ENCODE measurements at places on chromosomes 7 and 10. TPM values are rescaled to one million over a fixed set of nuclear protein-coding genes. Genes with fewer than 3 reads are reported as not detected.

GRCh38 chr10:48976196-48976595 lies 36.6 kb upstream of the LRRC18 start:
- no peak overlapping the region for H3K27ac ChIP-seq
- H3K4me1 ChIP-seq, result no peaks in the 10 kb centered on the region
- H3K4me3 ChIP-seq, result no peak overlapping the region
- H3K27me3 ChIP-seq, result no peaks in the 10 kb centered on the region
- DNase-seq, result no peak
- H3K36me3 ChIP-seq, result no peaks in the 10 kb centered on the region

- peaks cover 3% of the 10 kb centered on the region for H3K36me3 ChIP-seq
- H3K4me1 ChIP-seq, result no peaks in the 10 kb centered on the region
- DNase-seq, result no peak
- no peaks in the 10 kb centered on the region for H3K27me3 ChIP-seq
- H3K4me3 ChIP-seq, result no peak overlapping the region
Observed at GRCh38 chr10:61987537-61987936, 86.0 kb downstream of the ARID5B start.

SH3PXD2A gene
- total RNA-seq, result 69.1 TPM

GRCh38 chr10:17731331-17732020 lies 20.5 kb upstream of the TMEM236 start:
- no peak overlapping the region for H3K4me3 ChIP-seq
- no peak for DNase-seq
- no peaks in the 10 kb centered on the region for H3K27me3 ChIP-seq
- no peaks in the 10 kb centered on the region for H3K36me3 ChIP-seq

ANKRD2 gene
- 0.78 TPM for total RNA-seq

GRCh38 chr10:80589726-80590373 lies 52.1 kb downstream of the SH2D4B start:
- no peaks in the 10 kb centered on the region for H3K27me3 ChIP-seq
- no peak overlapping the region for H3K27ac ChIP-seq
- no peak for DNase-seq

DNA sequence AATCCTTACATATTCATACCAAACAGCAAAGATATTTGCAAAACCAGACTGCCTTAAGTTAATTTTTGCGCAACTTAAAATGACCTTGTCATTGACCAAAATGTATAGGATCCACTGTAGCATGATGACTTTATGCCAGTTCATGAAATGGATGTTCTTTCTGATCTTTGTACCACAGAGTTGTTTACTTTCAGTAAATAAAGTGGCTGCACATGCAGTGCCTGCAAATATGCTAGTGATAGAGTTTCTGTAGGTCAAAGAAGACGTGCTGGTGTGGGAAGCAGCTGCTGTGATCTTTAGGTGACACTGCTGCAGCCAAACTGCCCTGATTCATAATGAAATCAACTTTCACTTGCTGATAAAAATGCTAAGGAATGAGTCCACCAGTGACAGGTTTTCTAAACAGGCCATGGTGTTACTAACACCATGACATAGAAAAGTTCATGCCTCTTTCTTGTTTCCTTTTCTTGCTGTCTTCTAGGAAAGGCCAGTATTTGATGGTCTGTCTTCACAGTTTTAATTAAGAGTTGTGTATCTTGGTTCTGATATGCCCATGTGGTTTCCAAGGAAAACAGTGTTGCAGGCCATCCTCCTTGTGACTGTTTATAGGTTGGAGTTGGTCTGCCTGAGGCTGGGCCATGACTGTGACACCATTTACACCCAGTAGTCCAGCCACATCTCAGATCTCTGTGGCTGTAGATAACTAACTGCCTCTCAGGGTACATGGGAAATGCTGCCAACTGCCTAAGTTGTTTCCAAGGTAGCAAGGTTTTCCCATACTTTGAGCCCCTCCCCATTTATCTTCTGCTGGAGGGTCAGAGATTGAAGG lies 62.5 kb downstream of the INSYN2A start:
- H3K4me1 ChIP-seq, result no peaks in the 10 kb centered on the region
- H3K27ac ChIP-seq, result no peak overlapping the region
- no peaks in the 10 kb centered on the region for H3K27me3 ChIP-seq
- no peak for DNase-seq
- no peaks in the 10 kb centered on the region for H3K36me3 ChIP-seq

- no peaks in the 10 kb centered on the region for H3K27me3 ChIP-seq
- no peak overlapping the region for H3K4me3 ChIP-seq
- peak; percentile 82 for DNase-seq
- H3K27ac ChIP-seq, result peak overlapping the region; percentile 73
- H3K36me3 ChIP-seq, result peaks cover 7% of the 10 kb centered on the region
- no peaks in the 10 kb centered on the region for H3K4me1 ChIP-seq
Observed at GRCh38 chr10:29535012-29535777, 99.6 kb downstream of the SVIL start.

ATP6V0E2 gene
- total RNA-seq, result 12.2 TPM

UBE3C gene
- 61.0 TPM for total RNA-seq

GRCh38 chr7:92699560-92699959 lies 109.4 kb upstream of the FAM133B start:
- H3K27me3 ChIP-seq, result no peaks in the 10 kb centered on the region
- DNase-seq, result no peak
- no peaks in the 10 kb centered on the region for H3K36me3 ChIP-seq
- no peak overlapping the region for H3K27ac ChIP-seq
- H3K4me3 ChIP-seq, result no peak overlapping the region

DNA sequence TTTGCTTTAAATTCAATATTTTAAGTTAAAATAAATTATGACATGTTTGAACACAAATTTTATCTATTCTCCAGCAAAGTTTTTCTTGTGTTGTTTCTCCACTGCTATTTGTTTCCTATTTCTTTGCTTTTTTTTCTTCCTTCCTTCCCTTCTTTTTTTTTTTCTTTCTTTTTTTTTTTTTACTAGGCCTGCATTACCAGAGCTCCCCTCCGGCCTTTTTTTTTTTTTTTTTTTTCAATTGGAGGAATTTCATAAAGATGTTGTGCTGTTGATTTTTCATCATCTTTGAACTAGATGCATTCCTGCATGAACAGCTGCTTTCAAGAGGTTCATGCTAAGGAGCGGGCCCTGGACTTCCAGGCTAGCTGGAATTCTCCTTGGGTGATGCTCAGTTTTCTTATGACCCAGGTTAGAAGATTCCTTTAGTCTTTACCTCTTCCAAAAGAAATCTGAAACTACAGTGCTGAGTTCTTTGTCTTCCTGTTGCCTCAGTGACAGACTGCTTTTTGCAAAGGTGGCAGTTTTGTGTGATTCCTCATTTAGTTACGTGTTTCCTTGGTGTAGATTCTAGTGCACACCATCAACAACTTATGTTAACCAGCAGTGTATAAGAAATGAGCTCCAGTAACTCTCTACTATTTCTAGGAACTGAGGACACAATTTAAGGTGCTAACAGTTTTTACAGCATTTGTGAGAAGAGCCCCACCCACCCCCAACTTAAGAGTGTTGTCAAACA lies 4.8 kb upstream of the CAMK1D start:
- H3K4me1 ChIP-seq, result no peaks in the 10 kb centered on the region
- no peak overlapping the region for H3K27ac ChIP-seq
- no peaks in the 10 kb centered on the region for H3K36me3 ChIP-seq
- no peaks in the 10 kb centered on the region for H3K27me3 ChIP-seq
- H3K4me3 ChIP-seq, result no peak overlapping the region

DNA sequence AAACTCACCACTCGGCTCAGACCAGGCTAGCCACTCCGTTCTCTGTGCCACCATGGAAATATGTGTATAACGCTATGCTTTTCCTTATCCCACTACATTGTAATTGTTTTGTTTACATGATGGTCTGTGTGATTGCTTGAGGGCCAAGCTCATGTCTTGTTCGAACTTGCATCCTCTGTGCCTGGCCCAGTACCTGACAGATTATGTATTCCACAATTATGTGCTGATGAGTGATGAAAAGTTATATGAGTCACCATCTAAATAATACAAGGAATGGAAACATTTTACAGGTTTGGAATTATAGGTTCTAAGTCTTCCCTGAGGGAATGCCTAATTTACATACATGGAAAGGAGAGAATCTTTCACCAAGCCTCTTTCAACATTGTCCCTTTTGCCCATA lies 137.4 kb downstream of the C7orf25 start:
- DNase-seq, result no peak
- H3K4me3 ChIP-seq, result no peak overlapping the region
- no peaks in the 10 kb centered on the region for H3K4me1 ChIP-seq
- H3K36me3 ChIP-seq, result no peaks in the 10 kb centered on the region
- no peak overlapping the region for H3K27ac ChIP-seq

SLC26A5 gene
- 0.78 TPM for total RNA-seq

DNA sequence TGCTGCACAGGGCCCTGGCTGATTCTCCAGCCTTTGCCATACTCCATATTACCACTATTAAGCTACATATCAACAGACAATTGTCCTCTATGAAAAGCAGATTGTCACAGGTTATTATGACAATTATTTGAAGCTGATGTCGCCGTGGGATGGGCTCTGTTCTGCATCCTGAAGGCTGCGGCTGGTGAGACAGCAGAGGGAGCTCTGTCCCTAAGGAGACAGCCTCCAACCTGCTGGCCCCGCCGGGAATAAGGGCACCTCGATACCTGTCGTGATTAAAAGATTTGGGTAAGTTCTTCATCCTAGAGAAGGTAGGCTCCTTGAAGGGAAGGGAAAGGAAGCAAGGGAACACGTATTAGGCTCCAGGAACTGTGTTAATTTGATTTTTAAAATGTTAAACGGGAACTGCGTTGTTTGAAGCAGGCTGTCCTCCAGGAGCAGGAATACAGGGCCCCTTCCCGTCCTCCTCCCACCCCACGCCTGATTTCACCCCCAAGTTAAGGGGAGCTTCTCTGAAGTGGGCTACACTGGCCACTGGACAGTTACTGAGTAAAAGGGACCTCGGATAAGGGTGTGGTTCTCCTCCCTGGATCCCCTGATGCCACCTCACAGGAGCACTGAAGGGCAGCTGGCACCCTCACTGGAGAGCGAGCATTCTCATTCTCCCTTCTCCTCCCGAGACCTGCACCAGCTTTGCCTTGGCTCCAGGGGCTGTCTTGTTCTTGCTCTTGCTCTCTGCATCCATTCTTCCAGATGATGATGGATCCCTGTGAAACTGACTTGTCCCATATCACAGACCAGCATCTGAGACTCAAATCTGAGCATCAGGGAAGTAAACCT lies 11.8 kb upstream of the TIAL1 start:
- H3K27ac ChIP-seq, result no peak overlapping the region
- H3K36me3 ChIP-seq, result no peaks in the 10 kb centered on the region
- no peak overlapping the region for H3K4me3 ChIP-seq
- no peaks in the 10 kb centered on the region for H3K4me1 ChIP-seq
- no peaks in the 10 kb centered on the region for H3K27me3 ChIP-seq

LMOD2 gene
- total RNA-seq, result not detected

SPACDR gene
- total RNA-seq, result 1.0 TPM

- DNase-seq, result no peak
- H3K27ac ChIP-seq, result no peak overlapping the region
Observed at GRCh38 chr7:157309988-157310668, 26.7 kb upstream of the DNAJB6 start.

SORCS1 gene
- 3.8 TPM for total RNA-seq

DNA sequence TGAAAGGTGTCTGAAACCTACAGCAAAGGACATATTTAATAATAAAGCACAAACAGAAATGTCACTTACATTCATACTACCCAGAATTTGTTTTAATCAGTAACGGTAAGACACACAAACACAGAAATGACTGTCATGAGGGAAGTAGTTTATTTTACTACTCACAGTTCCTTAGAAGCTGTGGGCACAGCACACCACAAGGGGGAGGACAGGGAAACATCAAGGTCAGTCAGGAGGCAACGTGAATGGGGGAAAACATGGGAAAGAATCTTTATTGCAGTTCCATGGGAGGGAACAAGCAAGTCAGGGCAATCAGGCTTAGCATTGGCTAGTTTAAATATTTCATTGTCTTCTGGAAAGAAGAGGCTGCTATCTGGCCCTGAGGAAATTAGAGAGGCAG lies 123.8 kb upstream of the PDSS1 start:
- H3K27ac ChIP-seq, result no peak overlapping the region
- H3K36me3 ChIP-seq, result no peaks in the 10 kb centered on the region
- no peak for DNase-seq
- H3K4me3 ChIP-seq, result no peak overlapping the region

OR2A7 gene
- total RNA-seq, result 1.5 TPM

CALD1 gene
- total RNA-seq, result 1,700 TPM

- no peak overlapping the region for H3K27ac ChIP-seq
- H3K4me1 ChIP-seq, result no peaks in the 10 kb centered on the region
- no peak for DNase-seq
Observed at GRCh38 chr10:51638737-51639136, 60.7 kb downstream of the CSTF2T start.

DNA sequence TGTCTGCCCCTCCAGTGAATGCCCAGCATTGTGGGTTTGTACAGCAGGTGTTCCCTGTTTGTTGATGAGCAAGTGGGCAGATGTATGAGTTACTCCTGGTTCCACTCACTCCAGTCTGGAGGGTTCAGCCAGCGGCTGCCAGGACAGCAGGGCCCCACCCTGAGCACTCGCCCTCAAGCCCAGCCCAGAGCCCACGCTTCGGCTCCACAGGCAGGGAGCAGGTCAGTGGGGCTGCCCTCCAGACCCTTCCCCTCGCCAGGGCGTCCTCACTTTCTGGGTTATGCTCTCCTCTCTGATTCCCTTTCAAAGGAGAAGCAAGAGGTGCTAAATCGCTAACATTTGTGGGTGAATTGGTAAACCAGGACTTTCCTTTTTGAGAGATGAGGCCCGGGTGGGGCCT lies 4.8 kb upstream of the VIPR2 start:
- no peak overlapping the region for H3K27ac ChIP-seq
- no peak overlapping the region for H3K4me3 ChIP-seq
- no peak for DNase-seq
- no peaks in the 10 kb centered on the region for H3K36me3 ChIP-seq
- no peaks in the 10 kb centered on the region for H3K4me1 ChIP-seq

DNA sequence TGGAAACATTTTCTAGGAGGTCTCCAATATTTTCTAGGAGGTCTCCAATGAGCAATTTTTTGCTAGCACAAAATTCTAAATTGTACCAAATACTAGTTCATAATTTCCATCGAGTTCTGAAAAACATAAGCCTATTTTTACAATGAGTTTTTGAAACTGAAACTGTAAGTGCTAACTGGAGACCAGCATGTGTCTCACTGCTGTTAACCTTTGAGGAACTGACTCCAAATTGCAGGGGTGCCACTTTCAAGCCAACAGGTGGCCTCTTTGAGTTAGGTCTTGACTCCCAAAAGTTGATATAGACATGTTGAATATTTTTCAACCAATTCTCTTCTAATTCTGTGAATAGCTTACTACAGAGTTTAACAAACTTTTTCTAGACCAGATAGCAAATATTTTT lies 58.8 kb downstream of the CAV1 start:
- no peak overlapping the region for H3K4me3 ChIP-seq
- no peaks in the 10 kb centered on the region for H3K27me3 ChIP-seq
- no peak for DNase-seq
- no peak overlapping the region for H3K27ac ChIP-seq
- no peaks in the 10 kb centered on the region for H3K4me1 ChIP-seq

AGMO gene
- 1.3 TPM for total RNA-seq

DNA sequence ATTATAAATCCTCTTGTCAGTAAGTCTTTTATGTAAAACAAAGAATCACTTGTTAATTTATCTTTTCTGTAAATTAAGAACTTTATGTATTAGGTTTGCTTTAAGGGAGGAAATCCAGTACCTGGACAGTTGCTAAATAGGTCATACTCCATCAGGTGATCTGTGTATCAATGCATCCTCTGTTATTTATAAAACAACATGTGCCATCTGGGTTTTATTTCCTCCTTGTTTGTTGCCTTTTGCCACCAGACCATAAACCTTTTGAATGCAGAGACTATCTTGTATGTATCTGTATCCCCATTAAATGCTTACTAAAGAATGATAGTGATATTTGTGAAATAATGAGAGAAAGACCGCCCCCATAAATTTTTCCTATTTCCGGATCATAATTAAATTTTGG lies 70.0 kb downstream of the SLC35B4 start:
- no peaks in the 10 kb centered on the region for H3K4me1 ChIP-seq
- no peak overlapping the region for H3K27ac ChIP-seq
- no peak for DNase-seq
- no peak overlapping the region for H3K4me3 ChIP-seq
- H3K36me3 ChIP-seq, result no peaks in the 10 kb centered on the region
- no peaks in the 10 kb centered on the region for H3K27me3 ChIP-seq

All from aorta (tissue), 5 donors.